ENCODE measurements at places on chromosomes 16 and 17.

DNA sequence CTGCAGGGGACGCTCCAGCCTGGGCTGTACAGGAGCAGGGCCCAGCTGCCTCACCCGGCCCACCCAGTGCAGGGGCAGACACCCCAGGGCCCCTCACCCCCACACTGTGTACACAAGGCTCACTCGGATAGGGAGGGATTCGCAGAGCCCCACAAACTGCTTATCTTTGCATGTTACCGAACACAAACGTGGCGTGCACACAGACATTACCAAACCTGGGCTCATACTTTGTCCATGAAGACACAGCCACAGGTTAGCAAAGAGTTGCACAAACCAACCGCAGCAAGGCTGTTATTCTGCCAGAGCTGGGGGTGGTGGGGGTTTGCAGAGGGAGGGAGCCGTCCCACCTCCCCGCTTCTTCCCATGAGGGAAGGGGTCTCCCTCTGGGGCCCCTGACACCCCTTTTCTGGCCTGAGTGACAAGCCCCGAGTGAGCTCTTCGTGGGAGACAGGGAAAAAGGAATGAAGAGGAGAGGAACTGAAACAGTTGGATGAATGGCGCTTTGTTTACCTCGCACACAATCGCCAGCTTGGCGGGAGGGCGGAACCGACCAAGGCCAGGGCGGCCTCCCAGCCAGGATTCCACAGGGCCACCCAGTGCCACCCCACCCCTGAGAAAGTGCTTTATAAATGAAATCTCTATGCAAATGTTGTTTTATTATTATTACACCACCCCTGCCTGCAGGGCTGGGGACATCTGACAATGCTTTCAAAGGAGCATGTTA is 434 bp upstream of the CPSF4L start:
- no peak for DNase-seq

DNA sequence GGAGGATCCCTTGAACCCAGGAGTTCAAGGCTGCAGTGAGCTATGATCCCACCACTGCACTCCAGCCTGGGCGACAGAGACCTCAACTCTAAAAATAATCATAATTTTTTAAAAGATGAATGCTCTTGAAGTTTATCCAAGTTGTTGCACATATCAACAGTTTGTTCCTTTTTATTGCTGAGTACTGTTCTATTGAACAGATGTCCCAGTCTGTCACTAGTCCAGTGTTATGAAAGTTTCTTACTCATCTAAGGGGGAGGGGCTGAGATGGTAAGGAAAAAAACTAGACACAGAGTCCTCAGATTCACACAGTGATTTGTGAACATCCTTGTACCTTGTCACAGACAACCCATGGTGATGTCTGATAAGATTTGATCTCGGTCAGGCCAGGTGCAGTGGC is 3.9 kb downstream of the ACAP1 start:
- DNase-seq: no peak

DNA sequence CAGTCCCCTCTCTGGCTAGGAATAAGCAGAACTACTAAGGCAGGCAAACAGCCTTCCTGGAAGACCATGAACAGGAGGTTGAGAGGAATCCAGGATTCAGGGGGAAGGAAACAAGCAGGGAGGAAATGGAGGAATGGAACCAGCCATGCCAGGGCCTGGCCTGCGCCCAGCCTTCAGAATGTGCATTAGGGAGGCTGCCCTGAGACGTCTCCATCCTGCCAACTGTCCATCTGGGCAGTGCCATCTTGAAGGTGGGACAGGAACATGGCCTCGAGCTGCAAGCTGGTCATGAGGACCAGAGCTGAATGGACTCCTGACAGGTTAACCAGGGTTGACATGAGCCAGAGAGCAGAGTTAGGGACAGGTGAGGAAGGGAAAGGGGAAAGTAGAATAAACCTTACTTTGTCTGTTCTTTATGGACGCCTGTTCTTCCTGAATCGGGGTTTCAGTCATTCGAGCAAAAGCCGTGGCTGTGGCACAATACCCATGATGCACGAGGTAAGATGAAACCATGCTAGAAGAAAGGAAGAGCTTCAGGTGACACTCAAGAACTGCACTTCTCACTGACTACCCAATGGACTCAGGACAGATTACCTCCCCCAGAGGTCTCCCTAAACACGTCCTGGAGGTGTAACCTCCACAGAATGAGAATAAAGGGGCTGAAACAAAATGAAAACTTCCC is 12.1 kb upstream of the GFOD2 start:
- DNase-seq: no peak

DNA sequence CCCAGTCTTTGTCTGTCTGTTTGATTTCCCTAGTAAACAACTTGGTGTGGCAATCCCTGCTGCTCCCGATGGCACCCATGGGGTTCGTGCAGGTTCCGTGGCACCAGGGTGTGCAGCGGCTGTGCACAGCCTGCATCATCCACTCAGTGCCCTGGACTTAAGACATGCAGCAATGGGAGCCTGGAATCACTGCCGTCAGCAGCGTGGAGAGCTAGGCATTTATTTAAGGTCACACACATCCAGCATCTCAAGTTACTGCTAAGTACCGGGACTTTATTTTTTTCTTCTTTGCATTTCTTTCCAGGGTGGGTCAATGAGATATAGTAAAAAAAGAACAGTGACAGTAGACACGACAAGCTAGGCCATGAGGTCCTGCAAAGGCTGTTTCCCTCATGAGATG is 2.8 kb downstream of the DHRS7C start:
- DNase-seq: no peak

DNA sequence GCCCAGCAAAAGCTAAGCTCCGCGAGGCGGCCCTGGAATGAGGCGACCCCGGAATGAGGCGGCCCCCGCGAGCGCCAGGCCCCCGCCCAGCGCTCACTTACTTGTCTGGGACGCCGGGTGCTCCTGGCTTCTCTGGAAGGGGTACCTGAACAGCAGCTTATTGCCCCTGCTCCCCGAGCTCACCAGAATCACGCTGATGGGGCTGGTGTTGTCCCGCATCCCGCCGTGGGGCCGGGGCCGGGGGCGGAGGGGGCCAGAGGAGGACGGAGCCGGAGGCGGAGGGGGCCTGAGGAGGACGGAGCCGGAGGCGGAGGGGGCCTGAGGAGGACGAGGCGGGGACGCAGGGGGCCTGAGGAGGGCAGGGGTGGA is 440 bp downstream of the NPRL3 start:
- no peak for DNase-seq

DNA sequence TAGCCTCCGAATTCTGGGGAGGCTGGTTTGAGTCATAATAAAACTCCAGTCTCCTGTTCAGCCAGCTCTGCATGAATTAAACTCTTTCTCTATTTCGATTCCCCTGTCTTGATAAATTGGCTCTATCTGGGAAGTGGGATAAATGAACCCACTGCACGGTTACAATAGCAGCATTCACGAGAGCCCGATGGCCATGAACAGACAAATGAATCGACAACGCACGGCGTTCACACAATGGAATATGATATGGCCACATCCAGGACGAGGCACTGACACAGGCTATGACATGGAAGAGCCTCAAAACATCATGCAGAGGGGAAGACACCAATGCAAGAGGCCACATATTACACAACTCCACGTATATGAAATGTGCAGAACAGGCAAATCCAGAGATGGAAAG is 5.6 kb upstream of the CARD14 start:
- DNase-seq: no peak

- no peak for DNase-seq
Observed at GRCh38 chr16:89308391-89309333, 91.2 kb downstream of the ZNF778 start.

DNA sequence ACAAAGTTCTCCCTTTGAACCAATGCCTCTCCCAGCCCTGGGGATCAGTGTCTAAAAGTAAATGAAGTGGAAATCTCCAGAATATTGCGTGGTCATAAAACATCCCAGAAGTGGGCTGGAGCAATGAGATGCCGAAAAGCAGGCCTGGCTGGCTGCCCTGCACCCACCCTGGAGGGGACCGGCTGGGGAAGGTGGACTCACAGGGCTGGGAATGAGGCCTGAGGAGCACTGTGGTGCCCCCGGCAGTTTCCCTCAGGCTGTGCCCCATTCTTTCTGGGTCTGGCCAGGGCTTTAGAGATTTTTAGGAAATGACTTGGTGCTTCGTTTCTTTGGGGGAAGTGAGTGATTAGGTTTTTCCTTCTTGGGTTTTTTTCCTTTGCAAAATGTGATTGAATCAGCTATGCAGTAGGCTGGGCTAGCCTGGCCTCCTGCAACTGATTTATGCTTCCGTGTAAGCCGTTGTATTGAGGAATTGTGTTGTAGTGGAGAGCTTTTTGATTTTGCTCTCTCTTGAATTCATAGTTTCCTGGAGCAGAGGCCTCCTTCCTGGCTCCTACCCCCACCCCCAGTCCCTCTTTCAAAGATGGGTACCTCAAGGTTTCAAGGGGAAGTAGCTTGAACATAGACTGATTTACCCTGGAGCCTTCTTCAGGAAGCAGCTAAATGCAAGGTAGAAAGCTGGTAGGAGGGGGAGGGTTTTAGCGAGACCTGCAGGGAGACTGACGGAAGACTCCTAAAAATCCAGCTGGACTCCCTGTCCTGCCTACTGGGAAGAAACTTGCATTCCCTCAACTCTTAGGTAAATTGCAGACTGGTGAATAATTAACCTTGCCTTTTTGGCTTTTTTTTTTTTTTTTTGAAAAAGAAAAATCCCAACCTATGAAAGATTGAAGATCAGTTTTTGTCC is 170.2 kb downstream of the RAB11FIP4 start:
- no peak for DNase-seq

DNA sequence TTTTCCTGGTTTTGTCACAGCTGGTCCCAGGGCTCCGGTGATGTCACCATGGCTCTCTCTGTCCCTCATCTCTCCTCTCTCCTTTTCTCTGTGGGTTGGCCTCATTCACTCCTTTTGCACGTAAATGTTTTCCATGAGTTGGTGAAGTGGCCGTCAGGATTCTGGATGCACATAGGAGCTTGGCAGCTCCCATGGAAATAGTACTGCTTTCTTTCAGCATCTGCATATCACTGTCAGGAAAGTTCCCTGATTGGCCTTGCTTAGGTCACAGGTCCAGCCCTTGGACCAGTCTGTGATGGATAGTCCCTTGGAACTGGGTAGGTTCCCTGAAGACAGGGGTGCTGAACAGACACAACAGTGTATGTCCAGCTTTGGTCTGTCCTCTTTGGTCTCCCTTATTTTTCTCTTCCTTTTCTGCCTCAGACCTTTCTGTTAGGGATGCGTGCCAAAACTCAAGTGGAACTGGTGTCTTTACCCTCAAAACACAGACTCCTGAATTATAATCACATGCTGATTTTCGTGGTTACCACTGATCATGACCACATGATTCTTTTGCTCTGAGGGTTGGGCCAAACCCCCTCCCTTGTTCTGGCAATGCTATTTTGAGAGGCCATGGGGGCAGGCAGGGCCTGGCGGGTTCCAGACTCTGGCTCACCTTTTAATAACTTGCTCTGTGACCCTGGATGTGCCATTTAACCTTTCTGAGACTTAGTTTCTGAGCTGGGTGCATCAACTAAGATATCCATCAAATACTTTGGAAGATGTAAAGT is 99.0 kb downstream of the MSI2 start:
- no peak for DNase-seq

DNA sequence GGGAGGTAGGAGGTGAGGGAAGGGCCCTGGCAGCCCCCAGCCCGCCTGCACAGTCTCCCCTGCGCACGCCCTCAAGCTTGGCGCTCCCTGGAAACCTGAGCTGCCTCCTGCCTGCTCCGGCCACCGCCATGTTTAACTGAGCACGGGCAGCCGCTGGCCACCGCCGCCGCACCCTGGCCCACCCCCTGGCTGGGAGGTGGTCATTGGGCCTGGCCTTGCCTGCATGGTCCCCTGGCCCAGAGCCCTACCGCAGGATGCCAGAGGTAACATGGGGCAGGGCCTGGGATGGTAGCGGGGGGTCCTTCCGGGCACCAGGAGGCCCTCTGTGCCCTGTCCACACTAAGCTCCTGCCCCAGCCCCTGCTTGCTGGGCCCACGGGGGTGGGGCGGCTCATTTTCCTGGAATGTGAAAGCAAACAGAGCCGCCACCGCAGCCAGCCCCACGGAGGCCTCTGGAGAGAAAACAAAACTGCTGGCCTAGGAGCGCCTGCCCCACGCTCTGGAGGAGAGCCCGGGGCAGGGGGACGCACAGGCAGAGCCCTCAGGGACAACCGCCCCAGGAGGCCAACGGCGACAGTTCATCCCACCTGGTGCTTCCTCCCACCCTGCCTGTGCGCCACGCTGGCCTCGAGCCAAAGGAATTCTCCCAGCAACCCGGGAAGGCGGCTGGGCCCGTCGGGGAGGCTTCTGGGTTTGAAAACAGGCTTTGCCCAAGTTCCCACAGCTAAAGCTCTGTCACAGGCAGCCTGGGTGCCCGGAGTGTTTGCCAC is 8.9 kb downstream of the NHERF2 start:
- no peak for DNase-seq

GRCh38 chr17:81260171-81260570 is 21.1 kb downstream of the NDUFAF8 start:
- DNase-seq: no peak

- DNase-seq: no peak
Observed at GRCh38 chr17:6126768-6127167, 56.6 kb downstream of the WSCD1 start.
